Stromal cell of bone marrow (primary cell): ENCODE measurements at places on chromosomes 4 and X.

DNA sequence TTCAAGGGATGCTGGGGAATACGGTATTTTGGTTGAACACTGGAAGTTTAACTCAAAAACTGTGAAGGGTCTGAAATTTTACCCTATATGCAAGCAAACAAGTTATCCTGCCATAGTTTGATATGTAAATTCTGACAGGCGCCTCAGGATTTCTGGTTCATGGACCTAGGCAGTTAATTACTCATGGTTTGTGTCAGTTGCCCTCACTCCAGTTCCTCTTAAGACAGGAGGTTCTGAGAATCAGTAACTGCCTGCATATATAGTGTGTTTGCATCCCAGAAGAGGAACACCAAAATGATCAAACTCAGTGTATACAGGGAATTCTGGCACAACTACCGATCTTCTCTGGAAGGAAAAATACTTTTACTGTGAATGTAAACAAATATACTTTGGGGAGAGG, 360.4 kb upstream of the NWD2 start:
- no peak for DNase-seq

DNA sequence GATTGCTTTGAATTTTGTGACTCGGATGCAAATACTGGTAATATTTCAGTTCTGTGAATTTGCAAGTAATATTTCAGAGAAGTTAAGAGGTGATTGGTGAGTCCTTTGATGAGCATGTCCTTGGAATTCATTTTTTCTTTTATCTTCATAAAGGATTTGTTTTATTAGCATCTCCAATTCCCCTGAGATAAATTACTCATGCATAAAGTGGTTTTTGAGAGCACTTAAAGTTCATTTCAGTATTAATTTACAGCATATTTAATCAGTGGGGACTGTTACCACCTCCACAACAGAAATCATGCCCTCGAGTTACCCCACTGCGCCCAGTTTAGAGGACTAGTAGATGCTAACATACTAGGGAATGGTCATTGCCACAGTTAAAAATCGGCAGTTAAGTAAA, 65.0 kb downstream of the ZFX start:
- DNase-seq = no peak

- DNase-seq = peak; percentile 46
Observed at GRCh38 chr4:124948976-124949597, 236.6 kb upstream of the ANKRD50 start.

- peak; percentile 61 for DNase-seq
Observed at GRCh38 chr4:148574502-148574901, 132.3 kb upstream of the NR3C2 start.

DNA sequence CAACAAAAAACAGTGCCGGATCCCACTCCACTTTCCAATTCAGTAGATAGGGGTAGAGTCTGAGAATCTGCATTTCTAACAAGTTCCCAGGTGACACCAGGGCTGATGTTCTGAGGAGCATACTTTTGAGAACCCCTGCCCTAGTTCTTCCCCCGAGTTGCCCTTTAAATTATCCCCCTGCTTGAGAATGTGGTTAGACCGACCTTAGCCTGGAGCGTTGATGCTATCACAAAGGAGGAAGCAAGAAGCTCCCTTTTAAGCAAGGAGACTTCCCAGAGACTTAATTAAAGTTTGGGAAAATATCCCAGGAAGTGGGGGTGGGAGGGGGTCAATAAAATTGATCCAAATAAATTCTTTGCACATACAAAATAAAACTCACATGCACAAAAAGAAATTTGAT, 485.9 kb downstream of the SMARCA1 start:
- DNase-seq = no peak

- no peak for DNase-seq
Observed at GRCh38 chrX:31894152-31894551, 822.3 kb upstream of the FTHL17 start.

DNA sequence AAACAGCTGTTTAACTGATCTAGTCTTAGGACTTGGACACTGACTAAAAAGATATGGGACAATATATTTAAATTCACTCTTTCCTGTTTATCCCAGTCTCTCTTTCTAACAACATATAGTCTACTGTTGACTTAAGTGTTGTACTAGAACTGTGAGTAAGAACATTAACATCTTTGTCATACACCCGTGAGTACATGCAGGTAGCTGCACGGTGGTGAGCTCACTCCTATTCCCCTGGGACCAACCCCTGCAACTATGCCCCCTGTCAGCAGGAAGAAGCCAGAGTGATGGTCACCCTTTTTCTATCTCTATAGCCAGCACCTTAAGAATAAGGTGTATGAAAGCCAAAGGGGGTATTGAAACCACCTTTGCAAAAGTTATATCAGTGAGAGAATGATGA, 17.6 kb downstream of the TBL1X start:
- DNase-seq = no peak

- no peak for DNase-seq
Observed at GRCh38 chr4:187075514-187075913, 351.9 kb upstream of the FAT1 start.

DNA sequence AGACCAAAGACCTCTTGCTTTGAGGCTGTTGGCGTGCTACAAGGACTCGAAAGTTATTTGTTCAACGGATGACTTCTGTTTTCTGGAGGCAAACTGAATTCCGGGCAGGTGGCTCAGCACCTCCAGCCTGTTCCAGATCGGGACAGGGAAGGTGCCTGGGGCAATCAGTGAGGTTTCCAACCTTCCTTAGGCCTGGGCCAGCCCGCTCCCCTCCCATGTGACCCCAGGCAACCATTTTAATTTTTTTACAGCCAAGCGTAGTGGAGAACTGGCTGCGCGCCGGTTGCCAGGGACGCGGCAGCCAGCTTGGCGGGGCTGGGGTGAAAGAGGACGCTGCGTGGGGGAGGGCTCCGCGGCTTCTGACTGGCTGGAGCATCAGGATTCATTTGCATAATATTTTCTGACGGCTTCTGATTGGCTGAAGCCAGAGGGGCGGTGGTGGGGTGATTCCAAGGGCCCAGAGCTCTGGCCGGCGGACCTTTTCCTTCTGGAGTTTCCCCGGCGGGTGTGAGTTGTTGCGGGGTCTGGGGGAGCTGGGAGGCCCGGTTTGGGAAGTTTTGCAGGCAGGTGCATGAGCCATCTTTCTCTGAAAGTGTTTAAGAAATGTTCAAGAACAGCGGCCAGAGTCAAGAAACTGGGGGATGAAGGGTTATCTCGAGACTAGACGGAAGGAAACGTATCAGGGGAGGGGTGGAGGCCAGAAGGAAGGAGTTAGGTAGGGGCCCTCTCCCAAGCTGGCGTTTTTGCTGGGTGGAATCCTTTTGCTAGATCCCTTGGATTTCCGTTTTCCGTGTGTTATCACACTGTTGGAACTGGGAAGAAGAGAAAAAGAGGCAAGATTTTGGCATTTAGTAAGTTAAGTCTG, at the start of gene MID1IP1:
Gene MID1IP1, plus strand, starts transcription at position 479 of the 865 bp plus-strand sequence. CDS start 3,488 bp downstream, outside the sequence.
- DNase-seq = peak; percentile 85

DNA sequence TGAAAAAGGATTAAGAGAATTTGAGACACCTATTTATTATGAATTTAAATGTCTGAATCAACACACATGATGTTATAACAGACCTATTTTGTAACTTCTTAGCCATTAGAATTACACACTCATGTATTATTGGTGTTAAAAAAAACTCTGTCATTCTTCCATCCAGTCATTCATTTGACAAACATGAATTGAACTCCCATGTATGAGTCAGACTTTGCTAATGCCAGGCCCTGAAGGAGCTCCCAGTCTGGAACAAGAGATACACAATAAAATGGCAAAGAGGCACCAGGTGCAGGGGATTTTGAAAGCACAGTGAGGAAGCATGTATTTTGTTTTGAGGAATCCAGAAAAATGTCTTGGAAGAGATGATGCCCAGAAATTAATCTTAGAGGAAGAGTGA, 87.7 kb upstream of the EFHC2 start:
- peak; percentile 38 for DNase-seq

DNA sequence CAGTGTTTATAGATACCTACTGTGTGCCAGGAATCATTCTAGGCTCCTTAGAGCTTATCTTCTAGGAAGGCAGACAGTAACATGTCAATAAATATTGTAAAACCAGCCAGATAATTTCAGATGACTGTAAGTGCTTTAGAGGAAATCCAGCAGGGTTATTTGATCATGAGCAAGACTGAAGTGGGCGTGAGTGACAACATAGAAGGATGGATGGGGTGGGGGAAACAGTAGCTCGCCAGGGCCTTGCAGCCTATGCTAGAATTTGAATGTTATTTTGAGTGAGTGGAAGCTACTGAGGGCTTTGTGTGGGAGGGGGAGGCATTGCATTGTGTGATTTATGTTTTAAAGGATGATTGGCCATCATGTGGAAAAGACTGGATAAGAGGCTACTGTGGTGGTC, 6.7 kb downstream of the SRD5A3 start:
- no peak for DNase-seq

GRCh38 chr4:48409203-48409602, 67.9 kb downstream of the SLAIN2 start:
- DNase-seq = no peak

DNA sequence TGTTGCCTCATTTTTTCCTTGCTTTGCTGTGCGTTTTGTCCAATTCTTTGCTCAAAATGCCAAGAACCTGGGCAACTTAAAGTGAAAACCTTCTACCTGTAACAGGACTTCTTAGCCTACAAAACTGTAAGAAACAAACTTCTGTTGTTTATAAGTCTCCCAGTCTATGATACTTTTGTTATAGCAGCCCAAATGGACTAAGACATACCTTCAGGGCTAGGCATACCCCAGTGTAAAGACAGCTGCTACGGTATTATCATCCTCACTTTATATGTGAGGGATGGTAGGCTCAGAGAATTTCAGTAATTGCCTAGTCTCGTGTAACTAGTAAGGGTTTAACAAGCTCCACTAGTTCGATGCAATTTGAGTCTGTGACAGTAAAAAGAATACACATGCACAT, 6.0 kb upstream of the OPHN1 start:
- DNase-seq = no peak

- no peak for DNase-seq
Observed at GRCh38 chr4:15130441-15130840, 128.2 kb downstream of the CPEB2 start.

GRCh38 chrX:74540635-74541249, 73.7 kb downstream of the RLIM start:
- DNase-seq = no peak

GRCh38 chrX:39903343-39903742, 194.4 kb downstream of the BCOR start:
- peak; percentile 42 for DNase-seq

DNA sequence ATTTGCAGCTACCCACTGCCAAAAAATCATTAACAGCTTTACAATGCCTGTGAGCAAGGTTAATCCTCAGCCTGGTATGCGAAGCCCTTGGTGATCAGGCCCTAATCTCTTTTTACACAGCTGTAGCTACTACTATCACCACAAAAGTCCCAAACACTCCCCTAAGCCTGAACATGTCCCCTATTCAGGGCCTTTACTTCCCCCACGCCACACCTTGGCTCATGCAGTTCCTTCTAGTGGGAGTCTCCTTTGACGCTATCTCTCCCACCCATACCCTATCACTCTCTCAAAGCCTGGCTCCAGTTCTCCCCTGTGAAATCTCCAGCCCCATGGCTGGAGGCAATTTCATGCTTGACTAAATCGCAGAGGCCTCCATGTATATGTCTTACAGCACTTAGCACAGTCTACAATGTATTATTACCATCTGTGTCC, 90.6 kb upstream of the CBR4 start:
- DNase-seq = no peak

GRCh38 chr4:19752599-19752998, 499.1 kb upstream of the SLIT2 start:
- no peak for DNase-seq

DNA sequence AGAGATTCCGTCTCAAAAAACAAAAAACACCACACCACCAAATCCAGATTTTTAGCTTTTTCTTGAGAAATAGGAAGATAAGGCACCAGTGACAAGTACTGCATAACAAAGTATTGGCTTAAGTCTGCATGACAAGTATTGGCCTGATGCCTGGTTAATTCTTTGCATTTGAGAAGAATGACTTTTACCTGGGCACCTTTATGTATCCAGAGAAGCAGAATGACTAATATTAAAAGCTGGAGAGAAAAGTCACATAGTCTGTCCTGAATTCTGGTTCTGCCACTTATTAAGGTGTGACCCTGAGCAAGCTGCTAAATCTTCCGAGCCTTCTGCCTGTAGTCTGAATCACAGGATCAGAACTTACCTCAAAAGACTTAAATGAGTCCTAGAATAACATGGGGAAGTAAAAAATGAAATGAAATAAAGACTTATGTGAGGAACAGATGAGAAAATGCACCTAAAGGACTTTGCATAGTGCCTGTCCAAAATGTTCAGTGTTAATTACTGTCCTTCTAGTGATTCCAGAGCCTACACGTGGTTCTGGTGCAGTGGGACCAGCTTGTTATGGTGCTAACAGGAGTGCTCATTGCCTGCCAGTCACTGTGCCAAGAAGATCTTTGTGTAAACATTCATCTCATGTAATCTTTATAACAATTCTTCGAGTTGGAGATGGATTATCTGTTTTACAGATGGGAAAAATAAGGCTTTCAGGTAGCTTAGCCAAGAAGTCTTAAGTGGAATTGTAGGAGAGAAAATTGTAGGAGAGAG, 31.6 kb downstream of the UGDH start:
- DNase-seq = no peak

- DNase-seq = no peak
Observed at GRCh38 chr4:55125087-55125721, at the start of gene KDR. Gene KDR (minus strand): TSS chr4:55125595. CDS start chr4:55125293, 302 bp downstream.

DNA sequence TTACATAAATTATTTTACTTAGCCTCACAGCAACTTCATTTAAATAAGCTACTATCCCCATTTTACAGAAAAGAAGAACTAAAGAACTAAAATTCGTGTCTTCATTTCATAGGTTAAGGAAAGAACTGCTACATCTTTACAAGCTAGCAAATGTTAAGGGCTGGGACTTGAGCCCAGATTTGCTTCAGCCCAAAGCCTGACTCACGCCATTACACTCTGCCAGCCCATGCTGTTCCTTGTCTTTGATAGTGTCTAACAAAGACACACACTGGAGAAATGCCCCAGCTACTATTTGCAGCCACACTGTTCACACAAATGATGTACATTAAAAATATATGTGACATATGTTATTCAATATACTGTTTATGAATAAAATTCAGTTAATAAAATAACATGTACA, 29.0 kb upstream of the ERVMER34-1 start:
- DNase-seq = peak; percentile 67

GRCh38 chr4:140012688-140013486, 141.1 kb downstream of the MAML3 start:
- DNase-seq = peak; percentile 64

DNA sequence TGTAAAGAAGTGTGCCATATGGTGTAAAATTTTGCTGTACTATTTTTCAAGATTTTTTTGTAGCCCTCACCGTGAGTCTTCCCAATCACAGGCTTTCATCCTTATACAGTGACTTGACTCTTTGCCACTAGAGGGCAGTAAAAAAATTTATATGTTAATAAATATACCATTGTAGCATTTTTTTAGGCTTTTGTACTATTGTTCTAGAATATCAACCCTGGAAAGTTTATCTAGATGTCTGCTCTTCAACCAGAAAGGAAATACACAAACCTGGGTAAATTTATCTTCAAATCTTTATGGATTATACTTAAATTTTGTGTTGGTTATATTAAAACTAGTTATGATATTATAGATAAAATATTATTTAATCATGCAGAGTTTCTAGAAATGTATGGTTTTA, 235.3 kb downstream of the TENM3 start:
- peak; percentile 22 for DNase-seq

- no peak for DNase-seq
Observed at GRCh38 chrX:134459683-134460004, 321 bp upstream of the HPRT1 start.
